ENCODE measurements at places on chromosomes 2 and 18.

DNA sequence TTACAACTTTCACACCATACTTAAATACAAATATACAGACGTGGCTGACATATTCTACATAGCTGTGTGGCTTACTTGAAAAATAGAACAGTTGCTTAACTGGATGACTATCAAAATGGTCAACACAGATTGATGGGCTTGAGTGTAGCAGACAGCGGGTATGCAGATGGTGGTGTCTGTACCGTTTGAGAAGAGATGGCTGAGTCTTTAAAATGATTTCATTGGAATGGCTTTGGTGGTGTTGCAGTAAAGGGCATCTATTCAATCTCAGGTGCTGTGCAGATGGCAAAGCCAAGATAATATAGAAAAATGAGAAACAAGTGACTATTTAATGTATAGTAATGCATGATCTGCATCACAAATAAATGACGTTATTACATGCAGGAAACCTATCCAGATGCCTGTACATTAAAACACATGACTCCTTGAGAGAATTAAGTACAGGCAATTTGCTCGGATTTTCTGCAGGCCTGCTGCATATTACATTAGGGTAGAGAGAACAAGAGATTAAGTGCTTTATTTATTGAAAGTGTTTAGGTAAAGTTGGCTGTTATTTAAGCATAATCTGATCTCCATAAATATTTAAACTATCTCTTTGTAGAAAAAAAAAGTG, 68.5 kb downstream of the AGPS start:
- DNase-seq = no peak

DNA sequence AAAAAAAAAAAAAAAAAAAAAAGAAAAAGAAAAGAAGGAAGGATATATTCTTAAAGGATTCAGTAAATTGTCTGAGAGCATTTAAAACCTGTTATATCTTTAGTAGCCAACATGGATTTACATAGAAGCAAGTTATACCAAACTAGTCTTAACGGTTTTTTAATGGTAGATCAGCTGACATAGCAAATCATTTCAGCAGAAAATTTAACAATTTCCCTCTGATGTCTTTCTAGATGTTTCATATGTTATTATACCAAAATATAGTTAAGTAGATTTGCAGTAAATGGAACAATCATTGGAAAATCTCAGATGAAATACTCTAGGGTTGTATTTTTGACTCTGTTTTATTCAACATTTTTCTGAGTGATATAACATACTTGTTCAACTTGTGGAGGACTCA, 72.9 kb downstream of the BABAM2 start:
- no peak for DNase-seq

DNA sequence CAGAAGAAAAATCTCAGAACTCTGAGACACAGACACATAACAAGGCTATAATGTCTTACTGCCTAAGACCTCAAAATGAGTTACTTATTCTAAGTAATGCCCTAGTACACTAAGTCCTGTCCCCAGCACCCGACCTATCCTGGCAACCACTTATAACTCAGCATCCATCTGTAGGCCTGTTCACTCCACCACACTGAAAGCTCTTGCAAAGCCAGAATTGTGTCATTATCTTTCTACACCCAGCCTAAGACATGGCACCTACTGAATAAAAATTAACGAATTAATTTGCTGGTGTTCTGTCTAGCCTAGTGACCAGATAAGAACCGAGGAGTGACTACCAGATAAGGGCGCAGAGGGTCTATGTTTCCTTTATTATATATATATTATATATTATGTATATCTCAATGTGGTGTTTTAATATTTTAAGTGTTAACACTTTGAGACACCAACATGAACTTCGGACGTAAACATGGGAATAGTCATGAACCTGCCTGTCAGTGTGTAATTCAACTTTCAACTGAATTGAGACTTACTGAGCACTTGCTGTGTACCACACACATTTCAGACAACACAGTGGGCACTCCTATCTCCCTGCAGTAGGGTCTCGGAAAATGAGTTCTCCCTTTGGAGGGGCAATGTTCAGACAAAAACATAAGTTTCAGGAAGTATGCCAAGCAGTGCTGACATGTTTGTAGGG, 27.7 kb downstream of the TMEM131 start:
- DNase-seq = no peak

DNA sequence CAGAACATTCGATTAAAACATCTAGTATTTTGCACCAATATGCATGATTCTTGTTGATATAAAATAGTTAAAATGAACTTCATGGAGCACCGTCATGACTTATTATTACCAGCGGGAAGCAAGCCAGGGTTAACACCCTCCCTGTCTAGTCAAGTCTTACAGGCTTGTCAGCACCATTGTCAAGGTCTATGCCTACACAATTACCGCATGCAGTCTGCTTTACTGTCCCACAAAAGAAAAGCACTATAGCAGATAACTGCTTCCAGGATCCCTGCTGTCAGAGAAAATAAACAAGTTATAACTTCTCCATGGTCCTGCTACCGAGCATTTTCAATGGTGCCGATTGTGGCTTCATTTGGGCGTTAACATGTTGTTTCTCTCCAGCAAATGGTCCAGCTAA, 968.0 kb upstream of the FAM98A start:
- no peak for DNase-seq

Measured in T-helper 2 cell treated with Interferon-gamma antibody and Interleukin-4, amounts not matched to agents 5 μg/mL and 100 μg/mL, for 36 hours (primary cell).